H1 (cell line): ENCODE measurements at places on chromosomes 2 and 18. TPM values are rescaled to one million over a fixed set of nuclear protein-coding genes. Genes with fewer than 3 reads are reported as not detected.

DNA sequence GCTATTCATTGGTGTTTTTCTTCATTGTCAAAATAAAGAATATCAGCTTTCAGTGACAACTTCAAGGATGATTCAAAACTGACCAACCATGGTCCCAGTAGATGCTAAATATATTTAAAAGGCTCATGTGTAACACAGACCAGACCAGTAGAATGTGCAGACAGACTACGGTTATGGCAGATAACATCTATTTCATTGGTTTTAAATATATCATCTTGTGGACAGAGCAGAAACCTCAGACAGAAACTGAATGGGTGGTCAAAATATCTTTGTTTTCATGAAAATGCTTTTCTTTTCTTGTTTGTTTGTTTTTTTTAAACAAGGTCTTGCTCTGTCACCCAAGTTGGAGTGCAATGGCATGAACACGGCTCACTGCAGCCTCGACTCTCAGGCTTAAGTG, 107.4 kb upstream of the CREB1 start:
- no peaks in the 10 kb centered on the region for H3K27me3 ChIP-seq
- peaks cover 6% of the 10 kb centered on the region for H3K4me1 ChIP-seq
- no peak overlapping the region for H3K27ac ChIP-seq
- no peaks in the 10 kb centered on the region for H3K36me3 ChIP-seq
- no peak overlapping the region for H3K4me3 ChIP-seq

DNA sequence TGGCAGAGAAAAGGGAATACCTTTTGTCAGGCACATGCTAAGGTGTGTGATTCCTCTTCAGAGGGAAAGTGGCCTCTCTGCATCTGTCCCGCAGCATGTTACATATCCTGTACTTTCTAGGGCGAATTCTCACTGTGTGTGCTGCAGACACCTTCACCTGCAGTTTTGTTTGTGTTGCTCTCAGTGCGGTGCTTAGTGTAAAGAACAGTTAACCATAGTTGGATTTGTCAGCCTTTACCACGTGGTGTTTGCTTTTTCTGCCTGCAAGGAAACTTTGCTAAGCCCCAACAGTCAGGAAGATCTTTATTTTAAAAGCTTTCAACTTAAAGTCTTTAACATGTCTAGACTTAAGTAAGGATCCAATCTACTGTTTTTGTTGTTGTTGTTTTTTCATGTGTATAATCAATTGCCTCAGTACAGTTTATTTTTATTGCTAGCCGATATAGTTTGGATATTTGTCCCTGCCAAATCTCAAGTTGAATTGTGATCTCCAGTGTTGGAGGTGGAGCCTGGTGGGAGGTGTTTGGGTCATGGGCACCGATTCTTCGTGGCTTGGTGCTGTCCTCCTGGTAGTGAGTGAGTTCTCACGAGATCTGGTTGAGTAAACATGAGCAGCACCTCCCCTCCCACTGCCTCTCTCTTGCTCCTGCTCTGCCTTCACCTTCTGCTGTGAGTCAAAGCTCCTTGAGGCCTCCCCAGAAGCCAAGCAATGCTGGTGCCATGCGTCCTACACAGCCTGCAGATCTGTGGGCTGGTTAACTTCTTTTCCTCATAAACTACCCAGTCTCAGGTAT, 90.6 kb downstream of the SNTG2 start:
- DNase-seq = no peak
- no peak overlapping the region for H3K4me3 ChIP-seq
- H3K27ac ChIP-seq = no peak overlapping the region
- peaks cover 7% of the 10 kb centered on the region for H3K36me3 ChIP-seq

DNA sequence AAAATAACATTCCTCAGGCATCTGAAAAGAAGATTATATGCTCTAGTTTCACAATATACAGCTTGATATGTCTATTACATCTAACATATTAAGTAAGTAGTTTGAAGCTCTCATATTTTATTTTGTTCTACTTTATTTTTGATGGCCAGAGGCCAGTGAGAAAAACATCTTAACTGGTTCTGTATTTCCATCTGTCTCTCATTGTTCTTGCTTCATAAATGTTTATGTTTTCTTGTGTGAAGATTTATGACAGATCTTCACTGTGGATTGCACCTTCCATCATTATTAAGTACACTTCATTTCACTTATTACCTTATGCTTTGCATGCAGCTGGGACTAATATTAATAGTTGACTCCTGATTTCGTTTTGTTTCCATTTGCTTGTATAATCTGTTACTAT, 511.2 kb downstream of the TSN start:
- H3K4me3 ChIP-seq = no peak overlapping the region
- H3K27me3 ChIP-seq = no peaks in the 10 kb centered on the region
- no peak for DNase-seq
- H3K4me1 ChIP-seq = no peaks in the 10 kb centered on the region
- no peak overlapping the region for H3K27ac ChIP-seq
- H3K36me3 ChIP-seq = no peaks in the 10 kb centered on the region

SCN7A gene
- 0.11 and 0.19 TPM in 2 replicates for total RNA-seq

VWC2L gene
- total RNA-seq = not detected in 2 replicates

ABHD1 gene
- total RNA-seq = 0.20 and 0.50 TPM in 2 replicates

GRCh38 chr2:220263300-220263699, 635.9 kb downstream of the SLC4A3 start:
- H3K36me3 ChIP-seq = no peaks in the 10 kb centered on the region; the same call in 1 of the 2 replicates
- no peak overlapping the region for H3K27ac ChIP-seq
- H3K4me3 ChIP-seq = no peak overlapping the region

- no peak overlapping the region for H3K4me3 ChIP-seq
- no peak for DNase-seq
- no peak overlapping the region for H3K27ac ChIP-seq
- H3K36me3 ChIP-seq = no peaks in the 10 kb centered on the region
Observed at GRCh38 chr2:54964271-54964670, 86.0 kb downstream of the RTN4 start.

- no peaks in the 10 kb centered on the region for H3K27me3 ChIP-seq
- H3K36me3 ChIP-seq = no peaks in the 10 kb centered on the region
- no peak for DNase-seq
Observed at GRCh38 chr2:5060956-5061355, 631.2 kb upstream of the SOX11 start.

ALPI gene
- total RNA-seq = not detected in 2 replicates
